ENCODE measurements at places on chromosomes 1 and 21.
A peak's percentile ranks its signal among the peaks of the same experiment; 100 is the strongest.

GRCh38 chr1:43600033-43601020, 49.6 kb upstream of the KDM4A start:
- DNase-seq: no peak

DNA sequence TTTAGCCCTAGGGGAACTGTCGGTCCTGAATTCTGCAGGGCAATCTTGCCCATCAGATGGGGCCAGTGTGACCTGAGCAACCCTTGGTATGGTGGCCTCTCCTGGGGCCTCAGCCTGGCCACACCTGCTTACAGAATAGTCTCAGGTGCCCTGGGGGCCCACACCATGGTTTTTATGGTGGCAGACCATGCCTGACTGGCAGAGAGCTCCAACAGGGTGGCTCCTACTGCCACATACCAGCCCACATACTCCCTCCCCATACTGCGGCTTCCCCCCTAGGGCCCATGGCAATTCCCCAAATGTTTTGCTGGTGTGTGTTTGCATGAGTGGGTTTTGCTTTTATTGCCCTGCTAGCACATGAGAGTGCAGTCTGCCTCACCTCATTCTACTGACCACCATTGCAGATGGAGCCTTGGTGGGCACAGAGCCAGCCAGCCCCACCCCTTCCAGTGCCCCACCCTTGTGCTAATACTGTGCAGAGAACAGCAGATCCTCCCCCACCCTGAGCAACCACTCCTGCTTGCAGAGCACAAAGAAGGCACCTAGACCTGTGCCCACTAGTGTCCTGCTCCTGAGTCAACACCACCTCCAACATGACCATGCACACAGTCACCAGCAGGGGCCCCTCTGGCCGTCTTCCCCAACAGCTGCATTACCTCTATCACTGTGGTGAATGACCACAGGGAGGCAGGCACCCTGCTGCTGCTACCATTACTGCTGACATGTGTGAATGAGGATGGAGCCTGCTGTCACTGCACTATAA, 86.8 kb downstream of the GDAP2 start:
- DNase-seq: no peak

GRCh38 chr21:42781971-42782722, 97.2 kb downstream of the WDR4 start:
- no peak for DNase-seq

DNA sequence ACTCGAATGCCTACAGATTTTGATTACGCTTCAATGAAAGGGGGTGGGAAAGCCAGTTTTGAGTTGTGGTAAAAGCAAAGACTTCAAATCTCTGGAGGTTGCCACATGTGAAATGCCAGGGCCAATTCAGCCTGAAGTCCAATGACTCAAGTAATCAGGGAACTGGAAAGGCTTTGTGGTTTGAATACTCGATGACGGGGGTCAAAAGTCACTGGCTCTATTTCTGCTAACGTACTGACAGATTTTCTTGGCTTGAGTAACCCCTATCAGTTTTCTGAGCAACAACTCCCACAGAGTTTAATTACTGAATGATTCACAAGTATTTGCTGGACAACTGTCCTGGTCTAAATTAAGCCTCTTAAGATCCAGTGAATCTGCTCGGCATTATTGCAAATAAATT, 152.2 kb downstream of the SIPA1L2 start:
- DNase-seq: no peak

DNA sequence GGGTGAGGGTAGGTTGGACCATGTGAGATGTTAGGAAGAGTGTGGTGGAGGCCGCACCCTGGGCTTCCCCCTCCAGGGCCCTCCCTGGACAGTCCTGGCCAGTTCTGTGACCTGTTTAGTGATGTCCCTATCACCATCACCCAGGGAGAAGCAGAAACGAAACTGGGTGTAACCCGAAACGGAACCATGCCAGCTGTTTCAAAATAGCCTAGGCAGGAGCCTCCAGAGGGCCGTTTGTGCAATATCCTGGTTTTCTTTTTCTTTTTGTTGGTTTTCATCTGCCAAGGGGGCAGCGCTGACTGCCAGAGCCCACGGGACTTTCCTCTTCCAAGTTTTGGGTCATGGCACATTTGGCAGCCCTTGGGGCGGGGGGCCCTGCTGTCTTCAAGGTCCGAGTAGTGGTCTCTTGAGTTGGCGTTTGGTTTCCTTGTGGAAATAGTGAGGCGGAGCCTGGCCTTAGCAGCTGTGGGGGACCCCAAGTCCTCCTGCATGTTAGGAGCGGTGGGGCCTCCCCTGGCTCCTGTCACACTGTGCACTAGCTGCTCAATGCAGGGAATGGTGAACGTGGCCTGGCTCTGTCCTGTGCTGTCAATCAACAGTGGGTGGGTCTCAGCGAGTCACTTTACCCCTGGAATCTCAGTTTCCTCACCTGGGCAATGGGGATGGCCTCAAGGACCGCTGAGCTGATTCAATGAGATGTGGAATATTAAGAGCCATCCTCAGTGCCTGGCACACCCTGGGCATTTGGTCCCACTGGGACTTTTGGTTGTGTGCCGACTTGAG, 90.7 kb downstream of the ARHGEF10L start:
- no peak for DNase-seq

DNA sequence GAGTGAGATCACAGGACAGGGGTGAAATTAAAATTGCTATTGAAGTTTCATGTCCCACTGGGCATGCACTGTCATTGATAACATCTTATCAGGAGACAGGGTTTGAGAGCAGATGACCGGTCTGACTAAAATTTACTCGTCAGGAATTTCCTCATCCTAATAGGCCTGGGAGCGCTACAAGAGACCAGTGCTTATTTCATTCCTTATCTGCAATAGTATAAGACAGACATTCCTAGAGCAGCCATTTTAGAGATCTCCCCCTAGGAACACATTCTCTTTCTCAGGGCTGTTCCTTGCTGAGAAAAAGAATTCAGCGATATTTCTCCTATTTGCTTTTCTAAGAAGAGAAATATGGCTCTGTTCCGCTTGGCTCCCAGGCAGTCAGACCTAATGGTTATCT, 181.4 kb upstream of the ETV3 start:
- no peak for DNase-seq

DNA sequence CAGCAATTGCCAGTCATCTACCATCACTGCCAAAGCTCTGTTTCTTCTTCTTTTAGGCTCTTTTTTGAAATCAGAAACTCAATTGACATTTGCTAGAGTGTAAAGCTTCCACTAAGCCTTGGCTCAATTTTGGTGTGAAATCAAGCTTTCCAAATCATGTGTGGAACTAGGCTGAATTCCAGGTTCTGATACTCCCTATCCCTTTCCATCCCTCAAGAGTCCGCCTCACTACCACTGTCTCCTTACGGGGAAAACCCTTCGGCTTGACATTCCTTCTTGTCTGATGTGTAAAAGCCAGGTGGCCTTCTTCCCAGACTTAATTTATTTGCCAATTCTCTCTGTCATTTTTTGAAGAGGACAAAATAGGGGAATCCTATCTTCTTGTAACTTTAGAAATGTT, 47.2 kb upstream of the PRMT6 start:
- DNase-seq: no peak

DNA sequence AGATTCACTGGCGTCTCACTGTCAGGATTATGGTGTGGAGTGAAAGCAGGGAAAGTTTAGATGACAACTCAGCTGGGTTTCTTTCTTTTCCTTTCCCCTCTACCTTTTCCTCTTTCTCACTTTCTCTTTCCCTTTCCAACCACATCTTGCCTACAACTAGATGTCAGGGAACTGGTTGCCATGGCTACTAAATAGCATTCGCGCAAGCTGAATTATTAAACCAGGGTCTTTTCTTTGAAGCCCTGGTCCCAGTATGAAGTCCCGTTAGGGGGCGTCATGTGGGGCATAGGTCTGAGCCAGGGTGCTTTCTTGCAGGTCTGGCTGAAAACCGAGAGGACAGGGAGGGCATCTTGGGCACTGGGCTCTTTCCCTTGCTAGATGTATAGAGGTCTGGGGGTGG, 168.4 kb upstream of the CACNA1E start:
- DNase-seq: no peak

GRCh38 chr1:237664348-237664747, 226.4 kb downstream of the ZP4 start:
- DNase-seq: no peak

- DNase-seq: no peak
Measured at GRCh38 chr21:32003411-32003810, 130.6 kb downstream of the HUNK start.

DNA sequence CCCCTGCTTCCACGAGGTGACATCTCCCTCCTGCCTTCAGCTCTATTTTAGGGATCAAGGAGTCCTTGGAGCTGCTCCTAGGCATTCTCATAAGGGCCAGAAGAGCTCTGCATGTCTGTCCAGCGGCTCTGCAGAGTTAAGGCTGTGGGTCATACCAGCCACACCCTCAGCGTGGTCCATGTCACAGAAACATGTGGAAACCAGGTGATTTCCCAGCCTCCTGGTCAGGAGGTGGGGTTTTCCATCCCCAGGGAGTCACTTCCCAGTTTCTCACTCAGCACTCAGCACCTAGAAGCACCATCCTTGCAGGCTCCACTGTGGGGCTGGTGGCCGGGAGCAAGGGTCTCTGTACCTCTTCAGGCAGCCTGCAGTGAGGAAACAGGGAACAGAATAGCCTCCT, 1.4 kb upstream of the TNFRSF1B start:
- DNase-seq: no peak

- no peak for DNase-seq
Measured at GRCh38 chr1:94247138-94248094, 10.0 kb upstream of the ARHGAP29 start.

- no peak for DNase-seq
Measured at GRCh38 chr1:226882631-226883409, 12.4 kb downstream of the PSEN2 start.

- no peak for DNase-seq
Measured at GRCh38 chr1:68919075-68919474, 422.2 kb upstream of the DEPDC1 start.

- DNase-seq: no peak
Measured at GRCh38 chr1:165816826-165817497, 10.5 kb upstream of the UCK2 start.

DNA sequence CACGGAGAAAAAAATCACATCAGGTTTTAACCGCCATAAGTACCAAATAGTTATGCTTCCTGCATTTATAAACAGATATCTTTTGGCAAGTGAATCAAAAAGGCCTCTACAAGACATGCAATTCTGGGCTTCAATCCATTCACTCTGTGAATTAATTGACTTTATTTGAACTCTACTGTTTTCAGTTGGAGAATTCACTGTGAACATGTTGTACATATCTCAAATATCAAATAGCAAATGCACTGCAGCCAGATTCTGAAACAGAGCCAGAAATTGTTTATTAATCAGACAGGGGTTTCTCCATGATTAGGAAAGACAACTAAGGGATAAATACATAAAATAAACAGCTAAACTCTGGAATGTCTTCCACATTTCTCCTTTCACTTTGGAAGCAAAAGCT, 445.4 kb upstream of the NFIA start:
- DNase-seq: no peak

DNA sequence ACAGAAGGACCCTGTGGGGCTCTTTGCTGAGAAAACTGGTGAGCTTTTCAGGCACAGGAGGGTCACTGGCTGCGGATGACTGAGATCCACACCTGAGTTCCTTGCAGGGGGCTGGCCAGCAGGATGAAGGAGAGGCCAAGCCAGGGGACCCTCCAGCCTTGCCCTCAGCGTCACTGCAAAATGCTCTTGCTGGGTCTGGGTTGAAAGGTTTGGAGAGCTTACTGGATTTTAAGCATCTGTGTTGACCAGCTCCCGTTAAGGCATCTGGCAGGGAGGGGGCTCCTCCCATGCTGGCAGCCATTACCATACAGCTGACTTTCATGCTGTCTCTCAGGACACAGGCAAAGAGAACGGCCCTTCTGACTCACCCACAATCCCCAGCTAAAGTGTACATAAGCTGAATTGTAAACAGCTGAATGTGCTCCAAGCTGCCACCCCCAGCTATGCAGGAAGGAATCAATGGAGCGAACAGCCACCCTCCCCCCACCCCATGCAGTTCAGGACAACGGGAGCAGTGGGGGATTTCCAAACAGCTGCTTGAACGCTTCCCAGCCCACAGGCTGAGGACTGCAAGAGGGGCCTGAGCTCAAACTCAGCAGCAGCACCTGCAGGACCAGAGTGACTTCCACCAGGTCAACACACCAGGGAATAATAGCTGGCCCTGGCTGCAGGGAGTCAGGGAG, 21.3 kb upstream of the A3GALT2 start:
- DNase-seq: peak; percentile 87

GRCh38 chr1:62637392-62638105, 40.2 kb downstream of the ANGPTL3 start:
- DNase-seq: no peak

- DNase-seq: no peak
Measured at GRCh38 chr1:163054181-163054591, 15.0 kb upstream of the RGS4 start.

GRCh38 chr1:202145068-202145743, 669 bp upstream of the ARL8A start:
- no peak for DNase-seq

DNA sequence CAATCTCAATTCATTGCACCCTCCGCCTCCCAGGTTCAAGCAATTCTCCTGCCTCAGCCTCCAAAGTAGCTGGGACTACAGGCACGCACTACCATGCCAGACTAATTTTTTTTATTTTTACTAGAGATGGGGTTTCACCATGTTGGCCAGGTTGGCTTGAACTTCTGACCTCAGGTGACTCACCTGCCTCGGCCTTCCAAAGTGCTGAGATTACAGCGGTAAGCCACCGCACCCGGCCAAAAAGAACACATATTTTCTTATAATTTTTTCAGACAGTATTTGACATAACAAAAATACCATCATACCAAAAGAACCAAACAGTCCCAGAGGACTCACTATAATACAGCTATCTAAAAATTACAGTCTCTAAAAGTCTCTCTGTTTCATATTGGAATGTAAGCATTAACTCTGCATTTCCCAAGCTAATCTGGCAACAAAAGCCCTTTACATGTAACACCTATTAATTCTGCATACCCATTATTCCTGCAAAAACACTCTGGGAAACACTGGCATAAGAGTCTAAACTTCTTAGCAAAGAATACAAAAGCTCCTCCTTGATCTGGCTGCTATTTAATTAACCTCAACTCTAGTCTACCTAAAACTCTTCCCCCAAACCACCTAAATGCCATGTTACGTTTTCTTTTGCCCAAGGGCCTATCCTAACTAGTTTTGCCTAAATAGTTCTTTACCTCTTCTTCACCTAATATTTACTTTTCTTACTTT, 26.9 kb downstream of the WDR26 start:
- DNase-seq: no peak

DNA sequence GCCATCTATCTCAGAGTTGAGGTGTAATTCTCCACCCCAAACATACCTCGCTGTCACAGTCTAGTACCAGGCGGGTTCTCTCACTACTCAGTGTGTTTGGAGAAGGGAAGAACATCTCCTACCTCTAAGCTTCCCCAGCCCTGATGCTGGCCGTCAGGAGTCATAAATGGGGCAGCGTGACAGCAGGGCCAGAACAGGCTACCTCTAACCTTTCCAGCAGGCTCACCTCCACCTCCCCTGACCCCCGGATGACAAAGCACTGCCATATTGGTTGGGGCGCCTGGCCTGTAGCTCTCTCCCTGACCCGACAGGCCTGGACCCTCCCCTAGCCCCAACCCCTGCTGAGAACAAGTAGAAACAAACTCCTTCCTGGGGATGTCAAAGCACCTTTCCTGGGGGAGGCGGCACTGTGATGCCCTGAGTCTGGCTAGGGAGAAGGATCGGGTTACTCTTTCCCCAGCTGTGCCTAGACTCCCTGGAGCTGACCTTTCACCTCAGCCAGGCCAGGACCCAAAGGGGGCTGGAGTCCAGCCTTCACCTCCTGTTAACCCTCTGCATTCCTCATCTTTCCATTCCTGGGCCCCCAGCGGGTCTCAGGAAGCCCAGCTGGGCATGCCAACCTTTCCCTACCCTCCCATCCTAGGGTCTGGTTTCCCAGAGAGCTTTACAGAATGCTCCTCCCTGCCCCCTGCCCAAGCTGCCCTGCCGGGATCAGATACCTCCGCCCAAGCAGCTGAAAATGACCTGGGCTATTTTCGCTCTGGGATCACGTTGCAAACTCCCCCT, 34.2 kb downstream of the AHDC1 start:
- no peak for DNase-seq

All from NCI-H1417 treated with DMSO at 0.1 percent for 48 hours (cell line).